Esophagus squamous epithelium (tissue), 5 donors: ENCODE measurements at places on chromosomes 4 and X. TPM values are rescaled to one million over a fixed set of nuclear protein-coding genes. Genes with fewer than 3 reads are reported as not detected.

The DCAF12L1 gene
- not detected for total RNA-seq

The MMRN1 gene
- 25.1 TPM for total RNA-seq

The GUCY1A1 gene
- total RNA-seq: 0.45 TPM

The IL21 gene
- total RNA-seq: 0.66 TPM

The OPN1MW2 gene
- total RNA-seq: not detected

The GLUD2 gene
- total RNA-seq: 0.70 TPM

The MEPE gene
- not detected for total RNA-seq

The GALNTL6 gene
- total RNA-seq: not detected

The SPOCK3 gene
- total RNA-seq: not detected

The ARSJ gene
- total RNA-seq: 10.3 TPM

The SPANXB1 gene
- not detected for total RNA-seq

The ANOS1 gene
- total RNA-seq: 1.4 TPM

The CACNA1F gene
- total RNA-seq: not detected

The MAGEB2 gene
- not detected for total RNA-seq

The CCDC110 gene
- 1.1 TPM for total RNA-seq

The PRSS12 gene
- 2.2 TPM for total RNA-seq

The AFAP1 gene
- total RNA-seq: 12.0 TPM

The CT45A10 gene
- not detected for total RNA-seq

The FAM53A gene
- 0.42 TPM for total RNA-seq

The NRK gene
- total RNA-seq: not detected

The MORF4L2 gene
- total RNA-seq: 237 TPM

The NKX3-2 gene
- not detected for total RNA-seq

The USO1 gene
- 66.5 TPM for total RNA-seq
